Stimulated activated CD8-positive, alpha-beta memory T cell treated with anti-CD3 and anti-CD28 coated beads, Interleukin-4, amount 100 ng/mL, for 1 hour (primary cell): ENCODE measurements at places on chromosomes 2 and 18.

DNA sequence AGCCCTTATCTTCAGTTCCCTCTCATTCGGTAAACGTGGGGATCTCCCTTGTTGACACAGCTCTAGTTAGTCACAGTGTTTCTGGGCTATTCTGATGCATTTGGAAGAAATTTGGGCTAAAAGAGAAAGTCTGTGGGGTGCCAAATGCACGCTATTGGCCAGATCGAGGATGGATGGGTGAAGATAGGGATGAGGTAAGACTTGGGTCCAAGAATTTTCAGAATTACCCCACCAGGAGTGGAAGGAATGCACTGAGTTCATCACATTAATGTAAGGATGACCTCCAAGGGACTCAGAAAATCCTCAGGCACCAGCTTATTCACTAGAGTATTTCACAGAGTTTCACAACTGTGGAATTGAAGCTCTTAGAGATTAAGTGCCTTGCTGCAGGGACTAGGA lies 49.3 kb downstream of the NRP2 start:
- no peak for DNase-seq

DNA sequence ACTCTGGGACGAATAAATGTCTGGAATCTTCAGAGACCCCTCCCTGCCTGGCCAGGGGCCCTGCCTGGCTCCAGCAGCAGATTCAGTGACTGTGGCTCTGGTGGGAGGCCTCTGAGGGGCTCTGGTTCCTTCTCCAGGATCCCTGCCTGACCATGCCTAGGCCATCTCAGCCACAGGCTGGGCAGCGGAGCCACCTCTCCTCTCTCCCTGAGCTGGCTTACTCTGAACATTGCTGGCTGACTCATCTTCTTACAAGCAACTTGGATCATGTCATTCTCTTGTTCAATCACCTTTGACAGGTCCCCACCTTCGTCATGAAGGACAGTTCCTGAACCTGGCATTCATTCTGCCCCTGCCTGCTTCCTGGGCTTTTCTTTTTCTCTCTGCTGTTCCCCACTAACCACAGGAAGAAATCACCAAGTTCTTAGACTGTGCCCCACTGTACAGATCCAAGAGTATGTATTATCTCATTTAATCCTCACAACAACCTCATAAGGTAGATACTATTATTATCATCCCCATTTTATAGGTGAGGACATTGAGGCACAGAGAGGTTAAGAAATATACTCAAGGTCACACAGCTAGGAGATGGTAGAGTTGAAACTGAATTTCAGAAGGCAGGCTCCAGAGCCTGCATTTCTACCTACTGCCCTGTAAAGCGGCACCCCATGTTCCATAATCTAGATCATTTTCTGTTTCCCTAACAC lies 155.5 kb upstream of the SMAD2 start:
- DNase-seq: no peak

- no peak for DNase-seq
These were observed 30.9 kb downstream of the SLC4A3 start for GRCh38 chr2:219658196-219658846.

DNA sequence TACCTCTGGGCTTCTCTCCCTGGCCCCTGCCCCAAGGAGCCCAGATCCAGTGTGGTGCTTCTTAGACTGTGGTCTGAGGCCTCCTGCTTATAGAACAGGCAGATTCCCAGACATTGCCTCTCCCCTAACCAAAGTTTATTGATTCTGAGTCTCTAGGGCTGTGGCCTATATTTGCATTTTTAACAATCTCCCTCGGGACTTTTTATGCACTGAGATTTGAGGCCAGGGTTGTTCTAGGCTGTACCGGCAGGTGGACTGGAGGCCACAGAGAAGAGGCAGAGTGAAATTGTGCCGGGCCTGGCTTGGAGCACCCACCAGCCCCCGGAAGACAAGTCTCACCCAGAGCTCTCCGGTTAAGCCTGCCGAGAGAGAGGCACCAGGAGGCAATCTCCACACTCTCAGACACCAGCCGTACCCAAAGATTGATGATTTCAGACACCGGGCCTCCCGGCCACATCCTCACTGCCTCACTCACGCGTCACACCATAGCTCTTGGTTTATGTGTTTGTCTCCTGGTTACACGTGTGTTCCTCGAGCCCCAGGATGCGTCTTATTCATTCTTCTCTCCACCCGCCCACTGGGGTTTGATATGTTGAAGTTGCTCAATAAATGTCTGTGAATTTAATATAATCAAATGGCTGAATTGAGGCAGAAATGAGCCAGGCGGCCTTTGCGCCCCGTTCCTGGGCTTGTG lies 203.7 kb downstream of the KLHL29 start:
- no peak for DNase-seq

DNA sequence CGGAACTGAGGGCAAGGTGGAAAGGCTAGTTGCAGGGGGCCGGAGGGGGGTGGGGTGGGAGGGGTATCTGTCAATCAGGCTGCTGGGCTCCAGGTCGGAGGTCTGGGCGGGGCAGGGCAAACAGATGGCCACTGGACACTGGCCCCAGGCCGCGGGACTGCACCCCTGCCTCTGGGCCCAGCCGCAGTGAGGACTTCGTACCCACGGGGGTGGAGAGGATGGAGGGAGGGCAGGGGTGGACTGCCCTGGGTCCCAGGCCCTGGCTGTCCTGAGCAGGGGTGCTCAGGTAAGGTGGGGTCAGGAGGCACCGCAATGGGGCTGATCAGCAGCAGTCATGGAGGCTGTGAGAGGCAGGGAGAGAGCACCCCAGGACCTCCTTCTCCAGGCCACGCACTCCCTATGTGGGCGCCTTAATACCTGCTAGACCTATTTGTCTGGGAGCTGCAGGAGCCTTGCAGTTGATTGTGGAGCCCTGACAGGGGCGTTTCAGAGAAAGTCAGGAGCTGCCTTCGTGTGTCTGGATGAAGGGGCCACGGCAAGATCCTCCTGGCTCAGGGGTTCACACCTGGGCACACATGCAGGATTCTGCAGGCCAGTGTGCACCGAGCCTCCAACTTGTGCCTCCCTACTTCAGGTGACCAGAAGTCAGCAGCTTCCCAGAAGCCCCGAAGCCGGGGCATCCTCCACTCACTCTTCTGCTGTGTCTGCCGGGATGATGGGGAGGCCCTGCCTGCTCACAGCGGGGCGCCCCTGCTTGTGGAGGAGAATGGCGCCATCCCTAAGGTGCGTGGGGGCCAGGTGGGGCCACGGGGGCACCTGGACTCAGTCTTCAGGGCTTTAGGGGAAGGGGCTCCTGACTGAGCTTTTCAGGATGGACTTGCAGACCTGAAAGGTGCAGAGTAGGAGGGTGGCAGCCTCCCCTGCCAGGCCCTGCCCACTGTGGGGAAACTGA lies 1.5 kb downstream of the CTDSP1 start:
- no peak for DNase-seq

GRCh38 chr2:237315829-237316225 lies 98.1 kb downstream of the COL6A3 start:
- no peak for DNase-seq

- no peak for DNase-seq
These were observed 44.8 kb upstream of the C2orf15 start for GRCh38 chr2:99096728-99097127.

DNA sequence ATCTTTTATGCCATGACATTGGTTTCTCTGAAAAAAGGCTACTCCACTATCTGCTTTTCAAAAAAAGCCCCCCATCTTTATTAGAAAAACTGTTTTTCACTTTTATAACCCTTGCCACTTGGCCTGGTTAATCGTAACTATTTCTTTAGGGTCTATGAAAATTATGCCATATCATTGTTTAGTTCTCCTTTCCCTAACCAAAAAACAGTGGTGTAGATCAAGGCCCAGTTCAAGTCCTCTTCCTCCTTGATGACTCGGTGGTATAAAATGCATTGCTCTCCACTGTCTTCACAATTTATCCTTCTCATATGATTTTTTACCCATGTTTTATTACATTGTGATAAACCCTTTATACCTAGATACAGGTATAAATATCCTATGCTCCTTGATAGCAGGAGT lies 205.5 kb downstream of the ZNF521 start:
- no peak for DNase-seq

DNA sequence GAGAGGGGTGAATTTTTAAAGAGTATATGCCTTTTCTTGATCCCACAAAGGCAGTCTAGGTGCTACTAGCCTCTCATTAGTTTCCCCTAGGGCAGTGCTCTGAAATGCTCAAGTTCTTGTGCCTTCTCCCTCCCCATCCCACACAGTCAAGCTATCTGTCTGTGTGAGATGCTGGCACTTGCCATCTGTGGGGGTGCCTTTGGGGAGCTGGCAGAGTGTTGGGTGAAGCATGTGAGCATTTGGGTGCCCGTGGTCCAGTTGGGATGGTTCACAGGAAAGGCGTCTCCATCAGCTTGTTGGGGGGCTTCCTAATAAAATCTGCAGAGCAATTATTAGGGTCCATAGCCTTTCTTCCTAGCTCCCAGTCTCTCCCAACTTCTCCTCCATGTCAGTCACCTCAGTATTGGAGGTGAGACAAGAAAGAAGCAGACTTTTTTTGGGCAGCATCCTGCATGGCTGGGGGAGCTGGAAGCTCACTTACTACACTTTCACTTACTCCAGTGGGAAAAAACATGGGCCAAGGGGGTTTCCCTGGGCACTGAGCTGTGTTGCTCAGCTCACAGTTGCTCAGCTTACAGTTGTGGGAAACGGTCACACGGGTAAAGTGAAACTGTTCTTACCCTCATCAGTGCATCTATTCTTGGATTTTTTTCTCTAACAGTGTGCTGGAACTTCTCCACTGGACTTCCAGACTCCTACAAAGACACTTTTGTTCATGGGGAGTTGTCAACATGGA lies 29.3 kb downstream of the COLEC11 start:
- DNase-seq: no peak

GRCh38 chr2:184597571-184597991 lies 748 bp upstream of the ZNF804A start:
- no peak for DNase-seq

DNA sequence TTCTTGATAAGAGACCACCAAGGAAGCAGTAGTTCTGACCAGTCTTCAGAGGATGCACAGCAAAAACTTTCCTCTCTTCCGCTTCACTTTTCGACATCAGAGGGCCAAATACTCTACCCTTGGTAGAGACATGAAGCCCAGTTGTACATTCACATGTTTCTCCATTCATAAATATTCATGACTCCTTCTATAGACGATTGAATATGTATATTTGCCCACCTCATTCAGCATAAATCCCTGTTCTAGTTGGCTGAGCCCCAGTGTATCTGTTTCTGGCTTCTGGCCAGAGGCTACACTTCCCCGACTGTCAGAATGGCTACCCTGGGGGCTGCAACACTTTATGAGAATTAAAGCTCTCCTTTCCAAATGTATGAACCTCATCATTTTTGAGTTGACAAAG lies 258.5 kb downstream of the ASXL3 start:
- no peak for DNase-seq

GRCh38 chr18:74430231-74430630 lies 26.9 kb downstream of the DIPK1C start:
- no peak for DNase-seq

- no peak for DNase-seq
These were observed 4.1 kb upstream of the SATB2 start for GRCh38 chr2:199461711-199462346.

GRCh38 chr18:49949951-49950395 lies 136.6 kb upstream of the ACAA2 start:
- no peak for DNase-seq

DNA sequence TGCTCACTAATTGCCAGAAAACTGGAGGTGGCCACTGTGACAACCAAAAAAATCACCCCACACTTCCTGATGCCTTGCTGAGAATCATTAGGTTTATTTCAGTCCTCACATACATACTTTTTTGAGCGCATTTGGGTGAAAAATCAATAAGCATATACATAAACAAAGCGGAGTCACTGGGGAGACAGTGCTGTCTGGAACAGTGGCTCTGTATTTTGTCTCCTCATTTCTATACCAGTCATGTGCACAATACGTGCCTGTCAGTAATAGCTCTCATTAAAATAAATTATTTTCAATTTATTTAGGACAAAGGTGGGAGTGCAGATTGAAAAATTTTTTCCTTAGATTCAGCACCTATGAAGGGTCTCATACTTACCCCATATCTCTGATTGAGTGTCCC lies 48.2 kb downstream of the CXCR4 start:
- no peak for DNase-seq

- no peak for DNase-seq
These were observed 140.8 kb downstream of the AGAP1 start for GRCh38 chr2:235634435-235635158.

DNA sequence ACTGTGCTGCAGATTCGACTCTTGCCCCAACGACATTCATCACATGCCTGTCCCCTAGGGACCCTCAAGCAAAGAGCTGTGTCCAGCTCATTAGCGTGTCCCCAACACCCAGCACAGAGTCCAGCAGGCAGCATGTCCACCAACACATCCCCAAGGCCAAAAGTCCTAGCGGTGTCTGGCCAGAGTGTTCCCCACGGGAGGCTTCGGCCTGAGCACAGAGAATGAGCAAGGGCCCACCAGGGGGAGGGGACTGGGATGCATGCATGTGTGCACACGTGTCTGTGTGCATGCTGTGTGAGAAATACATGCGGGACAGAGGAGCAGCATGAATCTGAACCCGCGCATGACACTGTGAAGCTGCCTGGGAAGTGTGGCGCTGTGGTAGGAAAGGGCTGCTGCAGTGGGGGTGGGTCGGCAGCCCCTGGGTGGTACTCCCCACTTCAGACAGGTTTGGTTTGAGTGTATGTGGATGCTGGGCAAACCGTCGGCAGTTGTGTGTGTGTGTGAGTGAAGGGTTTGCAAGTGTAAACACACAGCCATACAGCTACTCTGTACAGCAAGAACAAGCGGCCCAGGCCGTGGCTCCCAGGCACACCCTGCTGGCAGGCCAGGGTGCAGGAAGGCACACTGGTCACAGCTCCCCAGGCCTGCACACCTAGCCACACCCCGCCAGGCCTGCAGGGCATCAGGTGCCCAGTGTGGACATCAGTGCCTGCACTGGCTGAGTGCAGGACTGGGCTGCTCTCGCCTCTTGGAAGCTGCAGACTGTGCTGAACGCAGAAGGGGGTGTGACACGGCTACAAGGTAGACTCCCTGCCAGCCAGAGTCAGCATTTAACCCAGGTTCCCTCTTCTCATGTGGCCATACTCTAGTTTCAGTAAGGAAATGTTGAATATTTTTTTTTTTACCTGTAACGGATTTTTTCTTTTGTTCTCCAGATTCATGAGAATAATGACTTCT lies 19.5 kb upstream of the HES6 start:
- DNase-seq: no peak

DNA sequence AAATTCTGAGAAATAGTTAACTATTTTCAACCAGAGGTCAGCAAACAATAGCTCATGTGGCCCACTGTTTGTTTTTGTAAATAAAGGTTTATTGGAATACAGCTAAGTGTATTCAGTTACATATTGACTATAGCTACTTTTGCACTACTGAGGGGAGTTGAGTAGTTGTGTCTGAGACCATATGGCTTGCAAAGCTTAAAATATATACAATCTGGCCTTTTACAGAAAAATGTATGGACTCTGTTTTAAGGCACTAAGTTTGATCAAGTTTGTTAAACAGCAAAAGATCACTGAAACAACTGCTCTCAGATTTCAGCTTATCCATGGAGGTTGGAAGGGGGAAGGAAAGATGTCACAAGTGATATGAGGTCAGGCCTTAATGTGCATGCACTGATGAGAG lies 667.1 kb downstream of the CNTNAP5 start:
- DNase-seq: no peak

DNA sequence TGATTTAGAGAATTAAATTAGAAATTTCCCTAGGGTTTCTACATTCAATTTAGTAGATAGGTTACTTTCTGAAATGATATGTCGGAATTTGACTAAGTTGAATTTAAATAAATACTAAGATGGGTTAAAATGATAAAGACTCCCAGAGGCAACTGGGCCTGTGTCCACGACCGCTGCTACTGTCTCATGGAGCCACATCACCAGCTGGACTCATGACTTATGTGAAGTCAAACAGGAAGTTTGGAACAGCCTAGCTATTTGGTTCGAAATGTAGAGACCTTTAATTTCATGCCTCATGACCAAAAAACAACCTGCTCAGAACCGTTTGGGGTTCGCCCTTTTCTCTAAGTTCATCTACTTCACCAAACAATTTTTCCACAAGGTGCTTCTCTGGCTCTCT lies 22.2 kb downstream of the GRHL1 start:
- no peak for DNase-seq
